ENCODE measurements at places on chromosomes 2 and 18.

DNA sequence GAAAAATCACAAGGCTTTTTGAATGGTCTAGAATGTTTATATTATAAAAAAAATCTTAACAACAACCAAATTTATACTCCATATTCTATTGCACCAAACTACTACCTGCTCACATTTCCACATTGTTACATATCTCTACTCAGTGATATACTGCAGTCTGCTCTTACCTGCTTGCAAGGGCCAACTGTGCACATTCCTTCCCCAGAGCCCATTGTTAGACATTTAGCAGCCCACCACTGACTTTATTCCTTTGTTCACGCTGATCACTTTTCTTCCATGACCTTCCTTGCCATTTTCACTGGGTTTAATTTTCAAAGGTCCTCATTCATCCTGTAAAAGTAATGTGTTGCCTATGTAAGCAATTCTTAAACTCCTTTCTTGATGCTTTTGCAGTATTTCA is 109.7 kb upstream of the KCNJ3 start:
- DNase-seq = no peak

- no peak for DNase-seq
These were observed 568.3 kb downstream of the LRRTM4 start for GRCh38 chr2:76953733-76954347.

- DNase-seq = no peak
These were observed 1074.7 kb downstream of the TSN start for GRCh38 chr2:122830157-122830556.

DNA sequence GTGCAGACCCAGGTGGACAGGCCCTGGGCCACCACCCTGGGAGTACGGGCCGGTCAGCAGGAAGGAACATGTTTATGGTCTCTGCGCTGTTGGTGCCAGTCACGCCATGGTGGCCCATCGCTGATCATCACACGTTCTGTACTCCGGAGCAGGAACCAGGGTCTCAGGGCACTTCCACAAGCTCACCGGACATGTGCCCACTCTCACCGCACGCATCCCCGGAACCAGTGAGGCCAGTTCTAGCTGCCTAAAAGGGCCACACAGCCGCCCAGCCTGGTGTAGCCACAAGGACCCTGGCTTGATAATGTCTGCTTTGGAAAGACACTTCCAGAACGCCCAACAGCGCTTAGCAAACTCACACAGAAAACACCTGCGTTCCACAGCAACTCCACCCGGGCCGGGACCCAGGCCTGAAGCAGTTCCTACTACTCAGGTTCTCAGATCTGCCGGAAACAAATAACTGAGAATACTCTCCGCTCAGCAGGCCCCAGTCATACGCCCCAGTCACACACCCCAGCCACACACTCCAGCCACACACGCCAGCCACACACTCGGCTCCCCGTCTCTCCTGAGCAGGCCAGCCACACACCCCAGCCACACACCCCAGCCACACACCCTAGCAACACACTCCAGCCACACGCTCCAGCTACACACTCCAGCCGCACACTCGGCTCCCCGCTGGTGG is 123.3 kb downstream of the HDAC4 start:
- no peak for DNase-seq

- DNase-seq = no peak
These were observed 113.5 kb downstream of the NDUFA10 start for GRCh38 chr2:239911641-239912071.

- no peak for DNase-seq
These were observed 31.9 kb downstream of the TFCP2L1 start for GRCh38 chr2:121253021-121253673.

GRCh38 chr2:133109772-133110171 is 439.8 kb upstream of the LYPD1 start:
- peak; percentile 50 for DNase-seq

- no peak for DNase-seq
These were observed 32.6 kb upstream of the LPIN1 start for GRCh38 chr2:11713815-11714214.

DNA sequence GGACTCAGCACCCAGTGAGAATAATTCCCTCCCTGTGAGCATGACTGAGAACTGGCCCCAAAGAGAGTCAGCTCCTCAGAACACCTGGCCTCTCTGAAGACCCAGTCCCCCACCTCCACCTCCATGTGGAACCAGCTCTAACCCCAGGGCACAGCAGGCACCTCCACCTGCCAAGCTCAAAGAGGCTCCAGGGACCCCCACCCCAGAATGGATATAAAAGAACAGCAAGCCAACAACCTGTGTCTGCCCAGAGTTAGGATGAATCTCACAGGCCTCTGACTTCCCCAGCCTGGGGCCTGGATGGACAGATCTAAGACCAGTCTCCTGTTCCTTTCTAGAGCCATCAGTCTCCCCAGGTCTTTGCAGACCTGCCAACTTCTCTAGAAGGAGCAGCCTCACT is 498.5 kb downstream of the EIPR1 start:
- no peak for DNase-seq

- DNase-seq = peak; percentile 17
These were observed 676 bp downstream of the KLHL23 start for GRCh38 chr2:169734169-169734847.

DNA sequence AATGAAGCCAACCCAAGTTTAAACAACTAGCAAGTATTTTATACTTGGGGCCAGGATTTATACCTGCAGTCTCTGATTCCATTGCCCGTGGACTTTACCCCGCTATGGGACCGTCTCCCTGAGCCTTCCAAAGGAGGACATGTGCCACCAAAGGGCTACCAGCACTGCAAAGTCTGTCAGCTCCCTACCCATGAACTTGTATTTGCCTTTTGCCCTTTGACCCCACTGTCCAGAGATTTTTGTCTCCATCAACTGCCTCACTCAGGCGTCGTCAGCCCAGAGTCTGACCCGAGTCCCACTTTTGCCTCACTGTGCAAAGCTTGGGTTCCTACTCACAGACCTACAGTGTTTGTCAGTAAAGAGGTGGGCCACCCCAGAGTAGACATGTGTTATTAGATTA is 40.6 kb downstream of the B3GNT2 start:
- no peak for DNase-seq

GRCh38 chr2:62814123-62814522 is 108.6 kb downstream of the EHBP1 start:
- no peak for DNase-seq

DNA sequence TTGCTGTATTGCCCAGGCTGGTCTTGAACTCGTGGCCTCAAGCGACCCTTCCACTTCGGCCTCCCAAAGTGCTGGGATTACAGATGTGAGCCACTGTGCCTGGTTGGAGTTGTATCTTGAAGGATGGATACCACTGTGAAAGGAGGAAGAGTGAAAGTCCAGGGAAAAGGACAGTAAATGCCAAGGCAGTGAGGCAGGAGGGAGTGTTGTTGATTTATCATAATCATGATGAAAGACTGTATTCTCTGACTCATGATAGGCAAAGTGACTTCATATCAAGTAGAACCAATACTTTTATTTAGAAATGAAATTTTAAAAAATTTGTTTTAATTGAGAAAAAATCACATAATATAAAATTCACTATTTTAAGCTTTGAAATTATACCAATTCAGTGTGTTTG is 162.3 kb downstream of the ARHGAP28 start:
- no peak for DNase-seq

GRCh38 chr18:32761231-32761630 is 11.6 kb downstream of the KLHL14 start:
- no peak for DNase-seq

DNA sequence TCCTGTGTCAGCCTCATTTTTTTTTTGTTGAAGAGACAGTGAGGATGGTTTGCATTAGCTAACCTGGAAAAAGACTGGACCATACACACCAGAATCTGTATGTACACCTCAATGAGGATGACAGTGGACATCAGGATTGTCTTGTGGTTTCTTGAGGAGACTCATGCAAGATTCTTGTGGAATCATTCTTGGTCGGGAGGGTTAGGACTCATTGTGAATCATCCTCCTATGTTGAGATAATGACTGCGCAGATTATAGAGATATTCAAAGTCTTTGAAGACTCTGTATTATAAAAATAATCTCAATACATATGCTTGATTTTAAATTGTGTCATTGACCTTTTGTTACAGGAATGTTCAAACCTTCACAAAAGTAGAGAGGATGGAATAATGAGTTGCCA is 49.1 kb upstream of the DOCK10 start:
- DNase-seq = peak; percentile 54

DNA sequence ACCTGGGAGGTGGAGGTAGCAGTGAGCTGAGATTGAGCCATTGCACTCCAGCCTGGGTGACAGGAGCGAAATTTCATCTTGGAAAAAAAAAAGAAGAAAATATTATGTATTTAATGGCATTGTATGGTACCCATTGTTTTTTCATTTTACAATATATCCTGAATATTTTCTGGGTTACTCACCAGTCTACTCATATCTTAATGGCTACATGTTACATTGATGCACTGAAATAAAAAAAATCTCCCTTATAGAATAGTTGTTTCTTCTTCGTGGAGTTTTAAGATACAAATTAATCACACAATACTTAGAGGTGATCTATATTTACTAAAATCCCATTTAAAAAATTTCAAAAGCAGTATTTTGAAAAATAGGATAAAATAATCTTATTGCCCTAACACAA is 66.3 kb upstream of the XPO1 start:
- DNase-seq = no peak

DNA sequence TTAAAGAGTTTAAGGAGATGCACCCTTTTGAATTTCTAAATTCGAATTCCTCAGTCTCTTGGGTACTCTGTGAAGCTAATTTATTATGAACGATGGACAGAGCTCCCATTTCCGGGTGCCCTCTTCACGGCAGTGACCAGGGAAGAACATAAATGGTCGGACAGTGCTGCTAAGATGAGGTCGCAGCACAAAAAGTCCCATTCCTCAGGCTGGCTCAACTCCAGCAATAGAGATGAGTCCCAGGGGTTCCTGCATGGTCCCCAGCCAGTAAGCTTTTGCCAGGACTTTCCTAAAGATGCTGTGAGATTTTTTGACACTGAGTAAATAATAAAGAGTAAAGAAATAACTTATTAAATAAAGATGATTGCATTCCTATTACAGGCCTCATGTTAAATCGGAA is 43.0 kb upstream of the STK39 start:
- DNase-seq = no peak

- no peak for DNase-seq
These were observed 79.0 kb upstream of the CABLES1 start for GRCh38 chr18:23056315-23056714.

DNA sequence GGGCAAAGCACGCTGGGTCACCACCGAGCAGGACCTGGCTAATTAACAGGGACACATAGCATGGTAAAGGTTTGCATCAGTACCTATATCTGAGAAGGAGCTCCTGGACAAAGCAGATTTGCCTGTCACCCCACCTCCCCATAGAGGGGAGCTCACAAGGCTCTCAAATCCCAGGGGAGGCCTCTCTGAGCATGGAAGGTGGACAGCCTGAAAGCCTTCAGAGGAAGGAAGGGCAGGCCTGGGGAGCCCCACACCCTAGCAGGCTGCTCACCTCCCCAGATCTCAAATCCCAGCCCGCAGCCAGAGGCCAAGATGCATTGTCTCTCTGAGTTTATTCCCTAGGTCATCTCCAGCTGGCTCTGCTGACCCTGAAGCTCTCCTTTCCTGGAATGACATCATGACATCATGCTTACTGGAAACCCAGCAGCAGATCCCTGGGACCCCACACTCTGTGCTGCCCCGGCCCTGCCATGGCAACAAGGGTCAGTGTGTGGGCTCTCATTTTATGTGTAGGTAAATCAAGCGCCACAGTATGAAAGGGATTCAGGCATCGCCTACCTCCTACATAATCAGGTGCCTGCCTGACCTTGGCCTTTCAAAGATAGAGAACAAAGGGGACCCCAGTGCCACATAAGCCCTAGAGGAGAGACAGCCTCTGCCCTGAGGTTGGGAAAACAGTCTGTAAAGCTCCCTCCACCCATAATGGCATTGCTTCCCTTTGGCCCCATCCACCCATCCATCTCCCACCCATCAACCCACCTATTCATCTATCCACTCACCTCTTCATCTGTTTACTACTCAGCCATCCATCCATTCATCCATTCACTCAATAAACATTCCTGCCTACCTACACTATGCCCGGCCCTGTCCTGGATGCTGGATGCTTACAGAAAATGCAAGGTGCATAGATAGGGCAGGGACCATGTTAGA is 15.7 kb upstream of the TEX51 start:
- no peak for DNase-seq

DNA sequence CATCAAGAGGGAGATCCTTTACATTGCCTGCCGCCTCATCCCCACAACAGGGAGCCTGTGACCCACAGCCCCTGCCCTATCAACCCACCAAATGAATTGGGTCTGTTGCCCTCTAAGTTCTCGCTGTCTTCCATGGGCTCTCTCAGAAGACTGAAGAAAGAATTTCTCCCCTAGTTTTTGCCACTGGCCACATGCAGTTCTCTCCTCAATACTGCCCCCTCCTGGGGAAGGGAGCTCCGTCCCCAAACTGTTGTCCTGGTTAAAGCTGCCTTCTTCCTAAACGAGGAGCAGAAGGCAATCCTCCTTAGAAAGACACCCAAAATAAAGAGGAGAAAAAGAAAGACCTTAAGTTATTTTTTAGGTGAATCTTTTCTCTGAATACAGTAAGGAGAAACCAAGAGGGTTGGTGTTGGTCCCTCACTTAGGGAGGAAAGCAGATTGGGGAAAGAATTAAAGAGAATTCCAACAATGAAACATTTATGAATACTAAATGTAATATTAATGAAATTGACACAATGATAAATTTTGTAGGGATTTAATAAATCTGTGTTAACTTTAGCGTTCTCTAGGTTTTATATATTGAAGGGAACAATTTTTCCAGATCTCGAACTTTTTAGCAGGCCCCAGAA is 31.1 kb upstream of the SATB2 start:
- DNase-seq = peak; percentile 49

DNA sequence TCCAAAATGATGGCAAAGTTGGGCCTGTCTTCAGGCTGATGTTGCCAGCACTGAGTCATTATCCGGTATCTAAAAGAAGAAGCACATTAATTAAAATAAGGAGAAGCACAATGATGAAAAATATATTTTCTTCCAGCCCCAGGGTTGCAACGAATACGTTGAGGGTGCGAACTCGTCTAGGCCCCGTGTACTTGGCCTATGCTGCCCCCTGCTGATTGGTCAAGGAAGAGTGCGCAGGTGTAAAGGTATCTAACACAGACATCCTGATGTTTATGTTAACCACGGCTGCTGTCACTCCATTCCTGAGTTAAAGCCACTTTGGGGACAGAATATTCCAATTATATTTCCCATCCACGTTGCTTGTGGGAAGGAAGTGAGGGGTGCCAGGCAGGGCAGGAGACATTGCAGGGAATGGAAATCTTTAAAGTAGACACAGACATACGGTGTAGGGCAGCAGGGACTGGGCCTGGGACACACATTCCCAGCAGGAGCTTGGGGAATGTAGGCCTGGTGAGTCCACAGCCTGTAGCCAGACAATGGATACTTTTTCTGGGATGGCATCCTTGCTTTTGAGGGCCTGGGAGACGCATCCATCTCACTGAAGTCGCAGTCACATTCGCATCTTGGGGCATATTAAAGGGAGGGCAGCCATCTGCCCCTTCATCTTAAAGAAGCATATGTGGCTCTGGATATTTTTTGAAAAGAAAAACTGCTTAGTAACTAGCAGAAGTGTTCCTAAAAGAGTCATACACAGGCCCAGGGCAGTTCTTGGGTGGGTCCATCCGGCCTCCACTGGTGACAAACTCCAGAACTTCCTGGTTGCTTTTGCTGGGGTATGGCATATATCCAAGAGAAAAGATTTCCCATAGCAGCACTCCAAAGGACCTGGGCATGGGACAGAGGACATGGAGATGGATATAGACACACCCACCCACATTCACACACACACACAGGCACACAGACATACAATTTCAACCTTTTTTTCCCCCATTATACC is 81.9 kb downstream of the CLIP4 start:
- peak; percentile 68 for DNase-seq

Data from HTR-8/SVneo (cell line).